ENCODE measurements at places on chromosomes 7 and 10. TPM values are rescaled to one million over a fixed set of nuclear protein-coding genes. Genes with fewer than 3 reads are reported as not detected.

The PRKG1 gene
- total RNA-seq, result 0.95 TPM

The AGR2 gene
- 0.92 TPM for total RNA-seq

The IDI2 gene
- total RNA-seq, result not detected

The TCF7L2 gene
- total RNA-seq, result 4.7 TPM

The TRIM50 gene
- not detected for total RNA-seq

All from foreskin keratinocyte (primary cell).